ENCODE measurements at places on chromosomes 7 and 10.
A peak's percentile ranks its signal among the peaks of the same experiment; 100 is the strongest.

DNA sequence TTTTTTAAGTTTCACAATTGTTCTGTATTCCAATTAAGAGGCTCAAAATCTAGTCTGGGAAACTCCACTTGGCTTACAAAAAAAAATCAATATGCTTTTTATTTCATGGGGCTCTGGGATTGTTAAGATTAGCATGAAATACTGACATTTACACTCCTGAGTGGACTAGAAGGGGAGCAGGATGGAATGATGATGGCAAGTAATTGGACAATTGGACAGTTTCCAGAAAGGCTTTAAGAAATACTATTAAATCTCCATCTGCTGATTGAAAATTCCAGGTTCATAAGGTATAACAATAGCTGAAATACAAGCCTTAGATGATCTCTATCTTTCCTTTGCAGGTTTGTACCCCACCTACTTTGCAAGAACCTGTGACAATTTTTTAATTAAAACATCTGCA lies 184.4 kb downstream of the LRRTM3 start:
- DNase-seq, result no peak
- H3K4me1 ChIP-seq, result no peaks in the 10 kb centered on the region
- no peak overlapping the region for H3K27ac ChIP-seq
- H3K36me3 ChIP-seq, result no peaks in the 10 kb centered on the region
- H3K27me3 ChIP-seq, result no peaks in the 10 kb centered on the region

- H3K27me3 ChIP-seq, result no peaks in the 10 kb centered on the region
- no peak overlapping the region for H3K27ac ChIP-seq
- H3K36me3 ChIP-seq, result no peaks in the 10 kb centered on the region
Observed at GRCh38 chr7:151334628-151335027, 7.0 kb upstream of the NUB1 start.

- H3K27ac ChIP-seq, result no peak overlapping the region
- no peak for DNase-seq
- no peak overlapping the region for H3K4me3 ChIP-seq
- H3K27me3 ChIP-seq, result peaks cover 4% of the 10 kb centered on the region
- H3K36me3 ChIP-seq, result no peaks in the 10 kb centered on the region
Observed at GRCh38 chr10:128578766-128579165, 452.5 kb upstream of the MKI67 start.

DNA sequence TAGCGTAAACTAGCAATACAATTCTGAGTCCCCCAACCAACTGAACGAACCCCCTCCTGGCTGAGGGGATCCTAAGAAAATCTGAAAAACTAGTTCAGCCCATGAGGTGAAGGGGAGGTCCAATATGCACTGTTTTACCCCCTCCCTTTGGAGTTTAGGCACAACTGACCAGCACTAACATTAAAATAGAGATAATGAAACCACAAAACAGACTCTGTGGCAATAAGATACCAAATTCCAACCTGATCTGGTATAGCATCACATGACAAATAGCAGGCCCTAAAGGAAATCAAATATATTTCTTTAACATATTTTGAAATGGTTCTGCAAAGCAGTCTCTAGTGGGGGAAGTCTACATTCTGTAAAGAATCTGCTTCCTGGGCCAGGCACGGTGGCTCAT lies 522.5 kb downstream of the TYW1 start:
- H3K27ac ChIP-seq, result no peak overlapping the region
- no peak overlapping the region for H3K4me3 ChIP-seq
- no peaks in the 10 kb centered on the region for H3K36me3 ChIP-seq
- no peak for DNase-seq

DNA sequence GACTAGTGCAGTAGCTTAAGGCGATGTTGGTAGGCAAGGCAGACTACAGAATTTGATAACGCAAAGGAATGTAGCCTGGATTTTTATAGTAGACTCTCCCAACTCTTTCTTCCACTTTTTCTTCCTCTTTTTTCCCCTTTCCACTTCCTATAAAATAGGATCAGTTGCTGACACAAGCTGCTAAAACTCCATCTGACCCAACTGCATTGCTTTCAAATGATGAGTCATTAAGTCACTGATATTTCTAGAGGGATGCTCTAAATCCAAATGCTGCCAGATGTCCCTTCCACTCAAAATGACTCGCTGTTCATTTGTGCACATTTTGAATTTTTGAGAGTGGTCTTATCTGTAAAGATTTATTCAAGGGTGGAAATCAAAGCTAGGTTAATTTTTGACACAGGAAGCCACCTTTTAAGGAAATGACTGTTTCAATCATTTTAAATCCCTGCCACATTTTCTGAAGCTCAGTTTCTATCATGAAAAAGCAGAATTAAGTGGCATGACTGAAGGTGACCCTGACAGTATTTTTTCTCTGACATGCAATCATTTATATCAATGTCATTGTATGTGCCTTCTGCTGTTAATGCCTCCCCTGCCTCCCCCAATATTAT lies 25.8 kb upstream of the SFMBT2 start:
- H3K4me3 ChIP-seq, result no peak overlapping the region
- no peak overlapping the region for H3K27ac ChIP-seq
- DNase-seq, result no peak

GRCh38 chr10:10758306-10758705 lies 259.4 kb upstream of the CELF2 start:
- no peak overlapping the region for H3K27ac ChIP-seq
- no peaks in the 10 kb centered on the region for H3K27me3 ChIP-seq
- DNase-seq, result no peak
- H3K4me1 ChIP-seq, result no peaks in the 10 kb centered on the region
- H3K36me3 ChIP-seq, result no peaks in the 10 kb centered on the region
- H3K4me3 ChIP-seq, result no peak overlapping the region

- H3K27me3 ChIP-seq, result no peaks in the 10 kb centered on the region
- H3K4me1 ChIP-seq, result peaks cover 24% of the 10 kb centered on the region
- no peaks in the 10 kb centered on the region for H3K36me3 ChIP-seq
Observed at GRCh38 chr7:94182721-94183120, 178.6 kb upstream of the BET1 start.

GRCh38 chr10:72328829-72329204 lies 25.9 kb downstream of the DNAJB12 start:
- no peak for DNase-seq
- H3K27me3 ChIP-seq, result no peaks in the 10 kb centered on the region
- H3K36me3 ChIP-seq, result peaks cover 1% of the 10 kb centered on the region
- no peak overlapping the region for H3K4me3 ChIP-seq

- H3K27me3 ChIP-seq, result no peaks in the 10 kb centered on the region
- H3K36me3 ChIP-seq, result no peaks in the 10 kb centered on the region
- no peak overlapping the region for H3K4me3 ChIP-seq
Observed at GRCh38 chr10:117431160-117431559, 55.9 kb upstream of the PDZD8 start.

GRCh38 chr7:5758753-5759335 lies 22.6 kb downstream of the RNF216 start:
- DNase-seq, result no peak
- peaks cover 27% of the 10 kb centered on the region for H3K36me3 ChIP-seq
- H3K27me3 ChIP-seq, result no peaks in the 10 kb centered on the region
- no peak overlapping the region for H3K27ac ChIP-seq

GRCh38 chr10:27611236-27611635 lies 107.1 kb downstream of the RAB18 start:
- DNase-seq, result no peak
- no peak overlapping the region for H3K4me3 ChIP-seq
- no peaks in the 10 kb centered on the region for H3K4me1 ChIP-seq
- no peaks in the 10 kb centered on the region for H3K36me3 ChIP-seq

GRCh38 chr10:126921974-126922525 lies 16.8 kb downstream of the DOCK1 start:
- DNase-seq, result no peak
- H3K4me3 ChIP-seq, result no peak overlapping the region
- H3K4me1 ChIP-seq, result peaks cover 19% of the 10 kb centered on the region
- H3K27ac ChIP-seq, result peak overlapping the region; percentile 24

GRCh38 chr7:147519062-147519461 lies 1071.5 kb upstream of the C7orf33 start:
- no peak overlapping the region for H3K27ac ChIP-seq
- no peaks in the 10 kb centered on the region for H3K27me3 ChIP-seq
- H3K4me1 ChIP-seq, result no peaks in the 10 kb centered on the region
- no peak overlapping the region for H3K4me3 ChIP-seq

DNA sequence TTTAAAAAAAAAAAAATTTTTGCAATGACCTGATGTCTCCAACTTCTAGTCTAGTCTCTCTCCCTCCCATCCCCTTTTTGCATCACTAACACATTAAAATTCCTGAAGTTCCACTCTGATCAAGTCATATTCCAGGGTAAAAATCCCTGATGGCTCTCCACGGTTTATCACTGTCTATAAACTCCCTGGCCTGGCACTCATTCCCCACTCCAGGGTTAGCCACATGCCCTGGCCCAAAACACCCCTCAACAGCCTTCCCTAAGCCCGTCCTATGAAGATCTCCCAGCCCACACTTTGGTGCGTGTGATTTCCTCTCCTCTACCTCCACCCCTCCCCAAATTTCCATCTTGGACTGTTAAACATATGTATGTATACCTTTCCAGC lies 125.4 kb downstream of the JAZF1 start:
- H3K27ac ChIP-seq, result peak overlapping the region; percentile 54
- peaks cover 22% of the 10 kb centered on the region for H3K4me1 ChIP-seq
- H3K4me3 ChIP-seq, result no peak overlapping the region
- H3K27me3 ChIP-seq, result no peaks in the 10 kb centered on the region
- DNase-seq, result no peak

GRCh38 chr7:105854498-105854897 lies 21.9 kb downstream of the ATXN7L1 start:
- DNase-seq, result no peak
- H3K4me1 ChIP-seq, result peaks cover 6% of the 10 kb centered on the region
- H3K36me3 ChIP-seq, result no peaks in the 10 kb centered on the region
- H3K27ac ChIP-seq, result no peak overlapping the region
- H3K27me3 ChIP-seq, result no peaks in the 10 kb centered on the region
- no peak overlapping the region for H3K4me3 ChIP-seq

DNA sequence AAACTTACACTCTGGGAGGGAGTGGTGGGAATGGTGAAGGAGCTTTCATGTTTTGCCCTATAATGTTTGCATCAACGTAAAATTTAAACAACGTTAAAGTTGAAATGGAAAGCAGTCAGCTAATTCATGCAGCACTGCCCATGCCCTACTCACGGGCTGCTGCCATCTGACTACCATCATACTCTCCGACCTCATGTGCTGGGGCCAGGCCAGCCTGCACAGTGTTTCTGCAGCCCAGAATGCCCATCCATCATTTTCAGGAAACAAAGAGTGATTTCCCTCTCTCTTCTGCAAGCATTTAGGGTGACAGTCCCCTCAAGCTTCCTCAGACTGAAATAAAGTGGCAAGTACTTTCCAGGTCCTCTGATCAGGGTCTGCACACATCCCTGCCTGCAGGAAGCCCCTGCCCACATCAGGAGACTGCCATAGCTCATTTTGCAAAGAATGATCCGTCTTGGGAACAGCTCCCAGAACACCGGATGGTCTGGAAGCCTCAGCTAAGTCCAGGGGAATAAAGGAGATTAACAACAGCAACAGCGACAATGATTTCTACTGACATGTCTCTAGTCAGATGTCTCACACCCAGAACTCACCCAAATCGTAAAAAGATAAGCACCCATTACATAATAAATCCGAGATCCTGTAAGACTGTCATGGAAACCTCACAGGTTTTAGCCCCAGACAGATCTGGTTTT lies 40.3 kb downstream of the ARHGAP22 start:
- no peak overlapping the region for H3K4me3 ChIP-seq
- DNase-seq, result peak; percentile 11
- H3K27ac ChIP-seq, result no peak overlapping the region
- H3K36me3 ChIP-seq, result no peaks in the 10 kb centered on the region

GRCh38 chr10:27838361-27838760 lies 92.7 kb upstream of the MKX start:
- H3K27me3 ChIP-seq, result no peaks in the 10 kb centered on the region
- H3K4me3 ChIP-seq, result no peak overlapping the region
- DNase-seq, result no peak
- H3K27ac ChIP-seq, result no peak overlapping the region
- no peaks in the 10 kb centered on the region for H3K4me1 ChIP-seq
- no peaks in the 10 kb centered on the region for H3K36me3 ChIP-seq

- H3K4me3 ChIP-seq, result no peak overlapping the region
- H3K27ac ChIP-seq, result no peak overlapping the region
- H3K4me1 ChIP-seq, result no peaks in the 10 kb centered on the region
- no peaks in the 10 kb centered on the region for H3K27me3 ChIP-seq
- DNase-seq, result no peak
- H3K36me3 ChIP-seq, result no peaks in the 10 kb centered on the region
Observed at GRCh38 chr7:26306790-26307189, 15.1 kb downstream of the SNX10 start.

GRCh38 chr7:29915481-29916215 lies 74.0 kb downstream of the SCRN1 start:
- H3K4me3 ChIP-seq, result no peak overlapping the region
- no peaks in the 10 kb centered on the region for H3K27me3 ChIP-seq
- no peak for DNase-seq
- H3K27ac ChIP-seq, result no peak overlapping the region
- H3K36me3 ChIP-seq, result peaks cover 13% of the 10 kb centered on the region

- no peak for DNase-seq
- H3K36me3 ChIP-seq, result no peaks in the 10 kb centered on the region
- H3K4me3 ChIP-seq, result no peak overlapping the region
- H3K27ac ChIP-seq, result no peak overlapping the region
- H3K27me3 ChIP-seq, result no peaks in the 10 kb centered on the region
Observed at GRCh38 chr10:43062402-43063160, 14.3 kb upstream of the RET start.

GRCh38 chr7:92751902-92752901 lies 84.2 kb downstream of the CDK6 start:
- DNase-seq, result no peak
- no peaks in the 10 kb centered on the region for H3K27me3 ChIP-seq
- peak overlapping the region; percentile 97 for H3K27ac ChIP-seq
- no peak overlapping the region for H3K4me3 ChIP-seq

DNA sequence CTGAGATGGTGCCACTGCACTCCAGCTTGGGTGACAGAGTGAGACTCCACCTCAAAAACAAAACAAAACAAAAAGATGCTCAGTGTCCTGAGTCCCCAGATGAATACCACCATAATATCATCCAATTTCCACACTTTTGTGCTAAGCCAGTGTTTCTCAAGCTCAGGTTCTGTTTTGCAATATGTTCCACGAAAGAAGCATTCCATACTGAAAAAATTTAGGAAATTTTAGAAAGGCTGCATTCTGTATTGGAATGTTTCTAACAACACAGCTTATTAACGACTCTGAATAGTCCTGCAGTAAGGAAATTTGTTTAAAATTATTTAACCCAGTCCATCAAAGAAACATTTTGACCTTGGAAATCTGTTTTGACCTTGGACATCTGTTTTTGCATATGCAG lies 142.4 kb downstream of the EPC1 start:
- peak overlapping the region; percentile 49 for H3K27ac ChIP-seq
- peaks cover 5% of the 10 kb centered on the region for H3K4me1 ChIP-seq
- H3K27me3 ChIP-seq, result no peaks in the 10 kb centered on the region
- no peaks in the 10 kb centered on the region for H3K36me3 ChIP-seq
- no peak overlapping the region for H3K4me3 ChIP-seq

DNA sequence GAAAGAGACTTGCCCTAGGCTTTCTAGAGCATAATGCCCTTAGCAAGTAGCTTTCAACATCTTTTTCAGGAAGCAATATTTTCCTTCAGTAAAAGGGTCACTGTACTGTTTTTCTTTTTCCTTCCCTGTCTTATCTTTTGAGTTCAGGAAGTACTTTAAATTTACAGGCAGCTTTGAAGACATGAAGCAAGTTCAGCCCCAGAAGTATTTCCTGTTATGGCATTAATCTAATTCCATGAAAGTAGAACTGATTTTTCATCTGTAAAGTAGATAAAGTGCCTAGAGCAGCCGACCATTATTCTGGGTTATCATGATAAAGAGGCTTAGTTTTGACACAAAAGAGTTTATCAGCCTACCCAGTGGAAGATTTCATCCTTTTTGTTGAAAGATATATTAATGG lies 288.2 kb downstream of the ADK start:
- H3K4me1 ChIP-seq, result no peaks in the 10 kb centered on the region
- no peak overlapping the region for H3K4me3 ChIP-seq
- no peak for DNase-seq
- H3K27ac ChIP-seq, result no peak overlapping the region

All from RWPE2 (cell line).